Prostate gland (tissue), 2 donors: ENCODE measurements at places on chromosomes 1 and 21. TPM values are rescaled to one million over a fixed set of nuclear protein-coding genes. Genes with fewer than 3 reads are reported as not detected.
A peak's percentile ranks its signal among the peaks of the same experiment; 100 is the strongest.

DNA sequence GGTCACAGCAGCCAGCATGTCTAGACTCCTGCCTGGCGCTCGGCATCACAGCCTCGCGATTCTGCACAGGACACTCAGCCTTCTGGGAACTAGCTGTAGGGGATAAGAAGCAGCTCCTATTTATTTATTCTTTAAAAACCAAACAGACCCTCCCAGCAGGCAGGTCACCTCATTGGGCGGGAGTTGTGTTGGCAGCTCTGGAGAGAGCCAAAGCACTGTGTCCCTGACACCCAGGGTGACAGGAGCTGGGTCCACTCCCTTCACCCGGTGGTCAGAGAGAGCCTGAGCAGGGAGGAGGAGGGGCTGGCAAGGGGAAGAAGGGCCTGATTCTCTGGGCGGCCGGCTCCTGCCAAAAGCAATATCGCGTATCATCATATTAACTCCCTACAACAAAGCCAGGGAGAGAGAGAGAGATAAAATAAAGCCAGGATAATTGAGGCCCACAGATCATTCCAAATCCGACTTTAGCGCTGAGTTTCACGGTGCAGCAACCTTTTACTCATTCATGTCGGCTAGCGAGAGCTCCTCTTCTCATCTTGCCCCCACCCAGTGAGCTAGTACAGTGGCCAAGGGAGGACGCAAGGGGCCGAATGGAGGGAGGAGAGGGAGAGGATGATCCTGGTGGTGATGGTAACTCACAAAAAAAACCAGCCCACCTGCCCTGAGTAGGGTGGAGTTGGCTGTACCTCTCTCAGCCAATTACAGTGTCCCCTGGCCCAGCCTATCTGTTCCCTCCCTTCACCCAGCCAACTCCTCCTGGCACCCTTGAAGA is 79.8 kb upstream of the IFFO2 start:
- H3K27ac ChIP-seq, result peak overlapping the region; percentile 72
- H3K27me3 ChIP-seq, result no peaks in the 10 kb centered on the region
- DNase-seq, result peak; percentile 48
- no peaks in the 10 kb centered on the region for H3K36me3 ChIP-seq

GRCh38 chr1:151568626-151569088 is 28.5 kb downstream of the TUFT1 start:
- no peak overlapping the region for H3K4me3 ChIP-seq
- no peak overlapping the region for H3K27ac ChIP-seq
- peaks cover 1% of the 10 kb centered on the region for H3K36me3 ChIP-seq
- no peaks in the 10 kb centered on the region for H3K27me3 ChIP-seq
- no peaks in the 10 kb centered on the region for H3K4me1 ChIP-seq

GRCh38 chr1:47554901-47555300 is 117.1 kb downstream of the FOXD2 start:
- no peaks in the 10 kb centered on the region for H3K4me1 ChIP-seq
- no peak overlapping the region for H3K4me3 ChIP-seq
- H3K27me3 ChIP-seq, result no peaks in the 10 kb centered on the region
- no peaks in the 10 kb centered on the region for H3K36me3 ChIP-seq

DNA sequence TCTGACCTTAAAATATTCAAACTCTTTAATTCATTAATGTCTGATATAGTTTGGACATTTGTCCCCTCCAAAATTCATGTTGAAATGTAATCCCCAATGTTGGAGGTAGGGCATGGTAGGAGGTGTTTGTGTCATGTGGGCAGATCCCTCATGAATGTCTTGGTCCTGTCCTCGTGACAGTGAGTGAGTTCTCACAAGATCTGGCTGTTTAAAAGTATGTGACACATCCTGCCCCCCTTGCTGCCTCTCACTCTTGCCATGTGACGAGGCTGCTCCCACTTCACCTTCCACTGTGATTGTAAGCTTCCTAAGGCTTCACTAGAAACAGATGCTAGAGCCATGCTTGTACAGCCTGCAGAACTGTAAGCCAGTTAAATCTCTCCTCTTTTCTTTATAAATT is 21.3 kb upstream of the FBXO28 start:
- no peak overlapping the region for H3K4me3 ChIP-seq
- H3K27me3 ChIP-seq, result no peaks in the 10 kb centered on the region
- no peak for DNase-seq
- H3K36me3 ChIP-seq, result no peaks in the 10 kb centered on the region
- no peaks in the 10 kb centered on the region for H3K4me1 ChIP-seq

The CFAP126 gene
- total RNA-seq, result not detected

GRCh38 chr1:241527146-241527545 is 5.0 kb upstream of the KMO start:
- no peak overlapping the region for H3K27ac ChIP-seq
- no peaks in the 10 kb centered on the region for H3K36me3 ChIP-seq
- DNase-seq, result no peak
- no peaks in the 10 kb centered on the region for H3K27me3 ChIP-seq

GRCh38 chr1:77051425-77051824 is 167.8 kb downstream of the PIGK start:
- H3K36me3 ChIP-seq, result no peaks in the 10 kb centered on the region
- H3K4me3 ChIP-seq, result no peak overlapping the region
- no peak overlapping the region for H3K27ac ChIP-seq
- H3K27me3 ChIP-seq, result no peaks in the 10 kb centered on the region
- no peaks in the 10 kb centered on the region for H3K4me1 ChIP-seq
- no peak for DNase-seq

The HOOK1 gene
- total RNA-seq, result 12.0 TPM

DNA sequence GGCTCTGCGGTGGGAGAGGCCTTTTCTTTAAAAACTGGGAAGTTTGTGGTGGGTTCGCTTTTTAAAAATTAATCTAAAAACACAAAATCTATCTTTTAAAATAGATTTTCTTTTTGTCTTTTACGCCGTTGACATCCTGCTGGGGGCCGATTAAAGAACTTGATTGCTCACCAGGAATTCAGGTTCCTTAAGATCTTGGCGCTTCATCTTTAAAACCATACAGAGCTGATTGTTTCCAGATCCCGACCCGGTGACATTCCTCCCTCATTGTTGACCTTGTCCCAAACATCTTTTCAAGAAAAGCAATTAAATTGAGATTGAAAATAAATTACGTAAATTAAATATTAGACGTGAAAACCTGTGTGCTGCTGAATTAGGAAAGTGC is 546 bp upstream of the ZNF697 start:
- H3K36me3 ChIP-seq, result no peaks in the 10 kb centered on the region
- H3K4me3 ChIP-seq, result peak overlapping the region; percentile 88
- H3K27ac ChIP-seq, result peak overlapping the region; percentile 91
- H3K4me1 ChIP-seq, result no peaks in the 10 kb centered on the region

DNA sequence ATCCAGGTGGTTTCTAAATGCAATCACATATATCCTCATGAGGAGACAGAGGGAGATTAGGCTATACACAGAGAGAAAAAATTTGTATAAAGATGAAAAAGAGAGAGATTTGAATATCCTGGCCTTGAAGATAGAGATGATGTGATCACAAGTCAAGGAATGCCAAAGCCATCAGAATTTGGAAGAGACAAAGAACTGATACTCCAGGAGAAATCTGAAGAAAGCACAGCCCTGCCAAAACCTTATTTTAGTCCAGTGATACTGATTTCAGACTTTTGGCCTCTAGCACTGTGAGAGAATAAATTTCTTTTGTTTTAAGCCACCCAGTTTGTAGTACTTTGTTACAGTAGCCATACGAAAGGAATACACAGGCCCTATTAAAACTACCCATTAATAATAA is 33.4 kb downstream of the DOCK7 start:
- no peaks in the 10 kb centered on the region for H3K27me3 ChIP-seq
- H3K27ac ChIP-seq, result no peak overlapping the region
- H3K36me3 ChIP-seq, result no peaks in the 10 kb centered on the region
- H3K4me1 ChIP-seq, result no peaks in the 10 kb centered on the region

The CD53 gene
- 5.7 TPM for total RNA-seq

The TINAGL1 gene
- 103 TPM for total RNA-seq

- DNase-seq, result no peak
- H3K4me3 ChIP-seq, result no peak overlapping the region
- H3K36me3 ChIP-seq, result no peaks in the 10 kb centered on the region
- no peak overlapping the region for H3K27ac ChIP-seq
- no peaks in the 10 kb centered on the region for H3K4me1 ChIP-seq
Measured at GRCh38 chr1:9271283-9271682, 21.4 kb upstream of the SPSB1 start.

- no peak overlapping the region for H3K4me3 ChIP-seq
- no peak for DNase-seq
- peaks cover under 1% of the 10 kb centered on the region for H3K36me3 ChIP-seq
- no peaks in the 10 kb centered on the region for H3K27me3 ChIP-seq
- no peak overlapping the region for H3K27ac ChIP-seq
- peaks cover 6% of the 10 kb centered on the region for H3K4me1 ChIP-seq
Measured at GRCh38 chr1:173454966-173455524, 22.1 kb upstream of the PRDX6 start.

The HSF2BP gene
- total RNA-seq, result 7.0 TPM

- H3K4me1 ChIP-seq, result peaks cover under 1% of the 10 kb centered on the region
- no peak overlapping the region for H3K27ac ChIP-seq
- no peaks in the 10 kb centered on the region for H3K27me3 ChIP-seq
- no peak overlapping the region for H3K4me3 ChIP-seq
- H3K36me3 ChIP-seq, result no peaks in the 10 kb centered on the region
Measured at GRCh38 chr1:116586741-116587143, 15.9 kb upstream of the CD58 start.
